T-helper 1 cell treated with Interleukin-12 subunit alpha and Interleukin-12 subunit beta and Interleukin-4 antibody, amounts not matched to agents 30 ng/mL and 1 ng/mL, for 36 hours (primary cell): ENCODE measurements at places on chromosomes 4 and X. TPM values are rescaled to one million over a fixed set of nuclear protein-coding genes. Genes with fewer than 3 reads are reported as not detected.

The KIT gene
- total RNA-seq: 0.15 and 0.22 TPM in 2 replicates

The SPARCL1 gene
- total RNA-seq: not detected in 2 replicates

The SPANXA1 gene
- not detected in 2 replicates for total RNA-seq

The SPIN2B gene
- total RNA-seq: 9.6 and 12.6 TPM in 2 replicates

The RAB41 gene
- total RNA-seq: not detected in 2 replicates

The RS1 gene
- not detected in 2 replicates for total RNA-seq

The SPACA5 gene
- total RNA-seq: not detected in 2 replicates

The APLN gene
- 0.07 TPM in 1 of 2 replicates, not detected in the other for total RNA-seq

The GCNA gene
- total RNA-seq: 5.7 and 6.0 TPM in 2 replicates

The AGTR2 gene
- total RNA-seq: not detected in 2 replicates

The TEX13D gene
- not detected in 2 replicates for total RNA-seq
